Renal cortical epithelial cell (primary cell): ENCODE measurements at places on chromosomes 3 and 15. TPM values are rescaled to one million over a fixed set of nuclear protein-coding genes. Genes with fewer than 3 reads are reported as not detected.

- DNase-seq, result peak; percentile 56
Observed at GRCh38 chr3:142929109-142929508, 34.4 kb downstream of the PAQR9 start.

DNA sequence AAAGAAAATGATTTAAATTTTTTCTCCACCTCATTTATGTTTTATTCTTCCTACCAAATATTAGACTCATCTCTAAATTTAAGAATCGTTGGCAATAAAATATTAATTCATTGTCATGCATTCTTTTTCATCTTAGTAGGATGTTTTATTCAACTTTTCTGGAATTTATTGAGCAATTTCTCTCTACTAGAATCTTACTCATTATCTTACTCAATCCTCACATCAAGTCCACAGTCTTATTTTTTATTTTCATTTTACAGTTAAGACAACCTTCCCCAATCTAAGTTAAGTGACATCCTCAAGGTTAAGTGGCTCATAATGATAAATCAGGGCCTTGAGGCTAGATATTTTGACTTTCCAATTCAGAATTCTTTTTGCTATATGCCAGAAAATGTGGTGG lies 15.9 kb upstream of the ALDH1A2 start:
- no peak for DNase-seq

DNA sequence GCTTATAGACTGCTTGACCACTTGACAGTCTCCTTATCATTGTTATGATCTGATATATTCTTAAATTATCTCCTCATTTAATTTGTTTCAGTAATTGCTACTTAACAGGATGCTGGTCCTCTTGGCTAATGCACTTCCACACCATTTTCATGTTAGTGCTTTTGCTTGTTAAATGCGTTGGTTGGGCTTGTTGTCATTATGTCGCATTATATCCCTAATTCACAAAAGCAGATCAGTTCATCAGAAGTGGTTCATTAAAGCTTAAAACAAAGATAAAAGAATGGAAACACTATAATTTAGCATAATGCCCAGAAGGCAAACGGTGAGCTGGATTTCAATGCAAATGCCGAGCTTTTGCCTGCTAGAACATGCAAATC lies 17.1 kb upstream of the EHHADH start:
- no peak for DNase-seq

DNA sequence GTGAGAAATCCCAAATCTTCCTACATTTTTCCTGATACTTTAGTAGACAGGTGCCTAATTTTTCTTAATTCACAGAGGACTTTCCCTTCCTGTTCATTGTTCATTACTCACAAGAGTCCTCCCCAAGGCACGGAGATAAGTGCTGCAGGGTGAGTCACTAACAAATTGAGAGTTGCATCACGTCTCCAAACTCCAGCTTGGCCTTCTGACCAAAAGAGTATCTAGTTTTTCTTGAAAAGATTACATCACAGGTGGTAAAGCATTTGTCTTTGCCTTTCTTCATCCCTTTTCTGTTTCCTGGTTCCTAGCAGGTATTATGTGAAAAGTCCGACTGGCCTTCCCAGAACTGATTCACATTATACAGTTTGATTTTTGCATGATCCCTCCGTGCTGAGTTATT lies 24.9 kb upstream of the RASGRP1 start:
- DNase-seq, result peak; percentile 91

DNA sequence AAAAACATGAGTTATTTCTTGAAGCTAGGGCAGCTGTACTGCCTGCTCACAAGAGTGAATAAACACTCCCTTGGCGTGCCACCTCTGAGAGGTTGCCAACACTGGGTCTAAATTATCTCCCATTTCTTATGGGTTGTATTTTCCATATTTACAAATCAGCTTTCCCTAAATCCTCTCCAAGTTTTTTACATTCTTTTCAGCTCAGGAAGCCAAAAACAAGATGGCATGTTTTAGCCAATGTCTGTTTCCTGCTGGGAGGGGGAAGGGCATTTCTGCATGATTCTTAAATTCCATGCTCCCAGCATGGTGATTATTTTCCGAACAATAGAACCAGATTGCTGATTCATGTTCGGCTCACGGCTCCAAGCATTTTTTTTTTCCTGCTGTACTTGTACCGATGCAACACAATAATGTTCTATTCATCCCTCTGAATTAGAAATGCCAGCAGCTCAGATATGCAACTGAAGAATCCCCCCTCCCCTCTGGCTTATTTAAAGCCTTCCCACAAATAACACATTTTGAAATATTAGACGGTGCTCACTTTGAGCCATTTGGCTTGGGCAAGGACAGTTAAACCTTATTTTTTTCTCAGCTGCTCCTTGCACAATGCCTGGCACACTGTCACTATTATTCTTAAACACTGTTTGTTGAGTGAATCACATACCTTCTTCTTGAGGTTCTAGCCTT lies 252.5 kb downstream of the THRB start:
- DNase-seq, result peak; percentile 84

DNA sequence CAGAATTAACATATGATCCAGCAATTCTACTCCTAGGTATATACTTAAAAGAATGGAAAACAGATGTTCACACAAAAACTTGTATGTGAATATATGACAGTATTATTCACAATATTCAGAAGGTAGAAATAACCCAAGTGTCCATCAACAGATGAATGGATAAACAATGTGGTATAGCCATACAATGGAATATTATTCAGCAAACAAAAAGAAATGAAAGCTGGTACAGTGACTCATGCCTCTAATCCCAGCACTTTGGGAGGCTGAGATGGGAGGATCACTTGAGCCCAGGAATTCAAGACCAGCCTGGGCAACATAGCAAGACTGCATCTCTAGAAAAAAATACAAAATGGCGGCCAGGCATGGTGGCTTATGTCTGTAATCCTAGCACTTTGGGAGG lies 129.4 kb downstream of the RBPMS2 start:
- no peak for DNase-seq

DNA sequence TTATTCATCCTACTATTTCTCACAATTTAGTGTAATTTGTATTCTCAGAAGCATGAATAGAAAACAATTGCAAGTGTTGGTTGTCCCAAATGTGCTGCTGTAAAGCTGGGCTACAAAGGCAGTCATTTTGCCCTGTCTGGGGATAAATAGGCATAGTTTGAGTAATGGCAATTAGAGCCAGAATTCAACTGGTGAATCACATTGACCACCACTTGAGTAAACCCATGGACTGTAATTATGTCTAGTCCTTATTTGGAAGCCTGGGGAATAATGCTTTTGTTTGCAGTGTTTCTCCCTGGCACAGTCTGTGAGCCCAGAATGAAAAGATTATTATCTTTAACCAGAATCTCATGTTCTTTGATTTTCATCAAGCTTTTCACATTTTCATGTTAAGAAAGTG lies 30.5 kb upstream of the CHL1 start:
- peak; percentile 30 for DNase-seq

DNA sequence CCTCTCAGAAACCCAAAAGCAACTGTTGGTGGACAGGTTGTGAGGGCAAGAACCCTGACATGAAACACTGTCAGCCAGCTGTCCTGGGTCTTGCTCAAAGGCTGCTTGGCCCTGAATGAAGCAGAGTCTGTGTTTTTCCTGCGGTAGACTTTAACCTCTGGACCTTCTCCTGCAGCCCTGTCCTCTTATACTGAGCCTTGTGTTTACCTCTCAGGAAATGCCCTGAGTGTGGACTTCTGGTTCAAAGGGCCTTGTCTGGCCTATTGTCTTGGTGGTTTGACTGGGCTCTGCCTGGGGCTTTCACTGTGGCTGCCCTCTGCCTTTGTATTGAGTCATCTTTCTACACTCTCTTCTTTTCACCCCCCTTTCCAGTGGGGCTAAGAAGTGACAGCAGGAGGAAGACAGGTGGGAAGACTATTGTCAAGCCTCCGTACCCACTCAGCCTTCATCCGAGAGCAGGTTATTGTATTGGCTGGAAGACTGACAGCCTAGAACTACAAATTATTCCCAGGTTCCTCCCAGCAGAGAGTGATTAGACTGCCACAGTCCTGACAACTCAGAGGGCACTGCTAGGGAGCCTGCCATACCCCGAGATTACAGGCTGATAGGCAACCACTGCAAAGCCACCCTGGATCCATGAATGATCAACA lies 3.5 kb downstream of the SEC13 start:
- DNase-seq, result peak; percentile 62

GRCh38 chr3:59450437-59450836 lies 400.6 kb upstream of the CFAP20DC start:
- no peak for DNase-seq

- DNase-seq, result peak; percentile 22
Observed at GRCh38 chr15:60674704-60675395, 195.9 kb upstream of the ICE2 start.

- DNase-seq, result no peak
Observed at GRCh38 chr3:119305286-119305685, 11.1 kb downstream of the ARHGAP31 start.

DNA sequence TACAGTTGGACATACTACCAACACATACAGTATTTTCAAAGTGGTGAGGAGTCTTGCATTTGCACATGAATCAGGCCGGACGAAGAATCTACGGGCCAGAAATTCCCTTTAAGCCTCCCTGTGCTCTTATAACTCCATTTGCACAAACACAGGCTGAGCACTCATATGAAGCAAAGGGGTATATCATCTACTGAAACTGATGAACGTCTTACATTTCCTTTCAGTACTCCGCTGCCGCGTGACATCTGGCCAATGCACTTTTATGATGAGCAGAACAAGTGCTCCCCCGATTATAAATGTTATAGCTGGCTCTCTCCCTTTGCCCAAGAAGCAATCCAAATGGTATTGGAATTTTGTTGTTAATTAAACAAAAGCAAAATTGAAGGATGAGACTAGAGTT lies 110.3 kb upstream of the ICE2 start:
- no peak for DNase-seq

DNA sequence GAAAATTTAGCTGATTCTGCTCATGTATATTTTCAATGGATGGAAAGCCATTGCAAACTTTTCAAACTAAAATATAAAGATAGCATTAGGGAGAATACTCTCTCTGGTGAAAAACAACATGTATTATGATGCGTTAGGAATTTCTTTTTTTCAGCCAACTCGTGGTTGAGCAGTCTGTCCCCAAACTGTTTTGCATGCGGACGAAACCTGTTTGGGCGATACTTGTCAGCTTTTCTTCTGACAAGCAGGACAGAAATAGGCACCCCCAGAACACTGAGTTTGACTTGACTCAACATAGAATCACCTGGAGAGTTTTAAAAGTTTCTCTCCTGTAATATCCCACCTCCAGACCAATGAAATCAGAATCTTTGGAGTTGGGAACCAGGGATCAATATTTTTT lies 417.5 kb upstream of the TPRG1 start:
- no peak for DNase-seq

- DNase-seq, result no peak
Observed at GRCh38 chr15:55124616-55125015, 72.1 kb downstream of the RSL24D1 start.

DNA sequence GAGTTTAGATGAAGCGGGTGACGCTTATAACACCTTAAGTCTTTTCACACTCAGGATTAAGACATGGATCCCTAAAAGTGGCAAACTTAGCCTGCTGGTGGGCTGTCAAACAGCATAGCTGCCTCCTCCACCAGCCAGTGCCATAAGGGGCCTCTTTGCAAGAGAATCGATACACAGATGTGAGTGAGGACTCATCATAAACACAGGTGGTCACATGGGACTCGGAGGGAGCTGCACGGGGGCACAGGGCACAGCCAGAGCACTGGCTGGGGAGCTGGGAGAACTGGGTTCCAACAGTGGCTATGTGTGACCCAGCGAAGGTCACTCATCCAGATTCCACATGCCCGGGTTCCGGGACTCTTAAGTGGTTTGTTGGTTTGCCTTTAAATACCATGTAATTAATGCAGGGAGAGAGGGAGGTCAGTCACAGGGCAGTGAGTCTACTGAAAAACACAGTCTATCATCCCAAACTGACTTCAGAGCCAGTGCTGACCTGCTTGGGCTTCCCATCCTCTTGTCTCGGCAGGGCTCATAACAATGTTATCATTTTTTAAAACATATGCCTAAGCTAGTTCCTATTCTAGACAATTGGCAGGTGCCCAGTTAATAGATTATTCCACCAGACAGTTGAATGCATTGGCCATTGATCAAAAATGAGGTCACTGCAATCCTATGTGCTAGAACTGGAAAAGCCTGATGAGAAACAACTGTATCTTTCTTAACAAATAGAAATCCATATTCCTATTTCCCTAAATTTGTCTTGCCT lies 51.8 kb downstream of the SLC12A8 start:
- no peak for DNase-seq

DNA sequence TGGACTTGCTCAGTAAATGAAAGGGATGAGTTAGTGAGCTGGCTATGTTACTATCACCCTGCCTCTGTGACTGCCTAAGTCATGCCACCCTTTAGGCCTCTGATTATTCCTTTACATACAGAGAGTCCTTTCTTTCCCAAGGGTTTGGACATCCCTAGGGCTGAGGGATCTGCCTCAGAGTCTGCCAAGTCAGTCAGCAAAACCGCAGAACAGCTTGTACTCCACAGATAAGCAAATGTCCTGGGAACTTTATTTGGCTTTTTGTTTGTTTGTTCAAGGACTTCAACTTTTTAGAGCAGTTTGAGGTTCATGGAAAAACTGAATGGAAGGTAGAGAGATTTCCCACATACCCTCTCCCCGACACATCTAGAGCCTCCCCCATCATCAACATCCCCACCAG lies 82.6 kb upstream of the TRIM42 start:
- no peak for DNase-seq

DNA sequence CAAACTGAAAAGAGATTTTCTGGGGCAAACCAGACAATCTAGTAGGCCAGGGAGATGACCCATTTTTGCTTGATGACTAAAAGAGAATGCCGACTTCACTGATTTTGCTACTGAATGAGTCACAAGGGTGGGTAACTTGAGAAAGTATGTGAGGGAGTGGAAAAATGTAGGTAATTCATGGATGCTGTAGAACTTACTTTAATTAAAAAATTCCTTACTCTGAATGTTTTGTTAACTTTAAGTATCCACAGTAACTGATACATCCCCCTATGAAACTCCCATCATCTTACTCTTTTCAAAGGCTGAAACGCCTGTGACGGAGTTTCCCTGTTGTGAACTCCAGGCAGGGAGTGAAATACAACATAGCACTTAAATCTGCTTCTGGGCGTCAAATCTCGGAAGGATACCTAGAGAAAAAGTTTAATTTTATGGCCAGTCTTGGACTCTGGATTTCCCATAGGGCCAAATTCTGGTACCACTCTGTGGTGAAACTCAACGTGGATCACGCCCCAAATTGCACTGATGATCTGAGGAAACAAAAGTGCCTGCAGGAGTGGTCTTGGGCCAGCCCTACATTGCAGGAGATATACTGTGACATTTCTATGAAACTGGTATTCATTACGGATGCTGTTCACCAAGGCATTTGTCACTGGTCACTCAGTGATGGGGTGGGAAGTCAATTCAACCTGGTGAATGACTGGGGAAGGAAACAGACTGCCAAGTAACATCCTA lies 24.0 kb downstream of the GOLIM4 start:
- DNase-seq, result peak; percentile 92

The SLC27A2 gene
- 2.8 and 6.8 TPM in 2 replicates for total RNA-seq

The CAMK2N2 gene
- total RNA-seq, result 0.10 TPM in 1 of 2 replicates, not detected in the other

The MAPK6 gene
- 55.4 and 68.1 TPM in 2 replicates for total RNA-seq
